Activated CD4-positive, alpha-beta memory T cell treated with anti-CD3 and anti-CD28 coated beads for 36 hours (primary cell): ENCODE measurements at places on chromosomes 5 and 9.

DNA sequence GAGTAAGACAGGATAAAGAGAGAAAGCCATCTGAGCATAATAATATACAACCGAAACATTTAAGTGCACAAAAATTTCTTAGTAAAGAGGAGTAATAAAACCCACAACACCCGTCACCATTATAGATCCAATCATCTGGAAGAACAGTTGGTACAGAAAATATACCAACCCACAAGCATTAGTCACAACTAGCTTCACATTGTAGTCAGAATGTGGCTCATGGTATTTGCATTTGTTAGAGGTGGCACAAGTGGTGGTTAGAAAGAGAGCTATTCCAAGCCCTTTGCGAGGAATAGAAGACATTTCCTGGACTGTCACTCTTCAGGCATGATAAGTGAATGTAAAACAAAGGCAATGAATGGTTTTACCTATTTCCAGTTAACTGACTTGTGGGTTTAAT, 677.5 kb upstream of the ST8SIA4 start:
- DNase-seq = no peak

DNA sequence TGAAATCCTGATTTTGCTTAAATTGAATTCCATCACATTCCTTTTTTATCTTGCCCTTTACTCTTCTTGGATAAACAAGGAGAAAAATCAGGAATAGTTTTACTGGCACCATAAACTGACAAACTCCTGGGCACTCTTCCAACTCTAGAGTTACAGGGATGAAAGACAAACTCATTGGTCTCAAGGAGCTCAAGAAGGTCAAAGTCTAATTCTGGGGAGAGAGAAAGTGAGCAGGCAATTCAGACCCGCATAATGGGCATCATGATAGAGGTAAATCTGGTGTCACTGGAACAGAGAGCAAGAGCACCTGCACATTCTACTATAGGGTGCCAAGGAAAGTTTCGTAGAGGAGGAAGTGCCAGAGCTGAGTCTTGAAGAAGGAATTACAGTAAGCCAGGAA, 64.8 kb downstream of the GRIN3A start:
- DNase-seq = no peak

DNA sequence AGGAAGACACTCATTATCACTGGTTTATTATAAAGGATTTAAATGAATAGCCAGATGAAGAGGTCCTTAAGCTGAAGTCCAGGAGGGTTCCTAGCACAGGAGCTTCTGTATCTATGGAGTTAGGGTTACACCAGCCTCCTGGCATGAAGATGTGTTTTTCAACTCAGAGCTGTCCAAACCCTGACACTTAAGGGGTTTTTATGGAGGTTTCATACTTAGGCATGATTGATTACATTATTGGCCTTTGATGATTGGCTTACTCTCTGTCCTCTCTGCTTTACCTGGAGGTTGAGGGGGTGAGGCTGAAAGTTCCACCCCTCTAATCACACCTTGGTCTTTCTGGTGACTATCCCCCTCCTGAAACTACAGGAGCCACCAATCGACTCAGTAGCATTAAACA, 84.9 kb upstream of the ZNF169 start:
- DNase-seq = no peak

DNA sequence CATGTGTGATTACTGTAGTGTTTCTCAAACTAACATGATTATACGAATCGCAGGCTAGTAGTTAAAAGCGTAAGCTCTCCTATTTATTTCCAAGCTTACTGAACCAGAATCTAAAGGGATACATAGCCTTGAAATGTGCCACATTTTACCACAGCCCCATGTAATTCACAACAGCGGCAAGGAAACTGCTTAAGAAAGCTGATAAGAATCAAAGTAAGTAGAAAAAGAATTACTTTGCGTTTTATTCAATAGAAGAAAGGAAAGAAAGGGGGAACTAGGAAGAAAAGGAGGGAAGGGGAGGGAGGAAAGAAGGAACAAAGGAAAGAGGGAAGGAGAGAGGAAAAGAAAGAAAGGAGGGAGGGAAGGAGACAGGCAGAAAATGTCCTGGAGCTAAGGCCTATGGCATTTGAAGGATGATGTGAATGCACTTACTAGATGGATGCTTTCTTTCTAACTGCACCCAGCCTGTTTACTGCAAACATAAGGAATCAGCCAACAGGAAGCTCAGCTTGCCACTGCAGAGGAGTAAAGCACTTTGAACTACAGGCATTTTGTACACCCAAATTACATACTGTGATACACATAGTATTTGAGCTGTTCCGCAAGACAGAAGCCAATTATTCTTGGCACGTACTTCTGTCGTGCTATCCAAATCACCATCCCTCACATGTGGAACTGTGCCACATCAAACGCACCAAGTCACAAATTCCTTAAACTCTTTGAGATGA, 521.7 kb downstream of the RAB3C start:
- no peak for DNase-seq

DNA sequence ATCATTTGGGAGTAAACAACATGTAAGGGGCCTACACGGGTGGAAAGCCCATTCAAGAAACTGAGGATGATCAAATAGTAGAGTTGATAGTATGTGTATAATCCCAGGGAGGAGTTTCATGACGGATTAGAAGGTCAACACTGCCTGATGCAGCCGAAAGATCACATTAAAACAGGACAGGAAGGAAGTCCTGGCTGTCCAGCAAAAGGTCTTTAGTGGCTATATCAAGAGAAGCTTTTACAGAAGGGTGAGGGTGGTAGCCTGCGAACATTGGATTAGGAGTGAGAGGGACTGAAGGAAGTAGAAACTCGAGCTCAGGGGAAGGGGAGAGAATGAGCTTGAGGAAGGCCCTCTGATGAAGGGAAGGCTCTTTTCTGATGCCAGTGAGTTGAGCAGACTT, 36.0 kb downstream of the DOCK8 start:
- DNase-seq = no peak

GRCh38 chr5:56737002-56737621, 78.2 kb upstream of the MAP3K1 start:
- peak; percentile 28 for DNase-seq

DNA sequence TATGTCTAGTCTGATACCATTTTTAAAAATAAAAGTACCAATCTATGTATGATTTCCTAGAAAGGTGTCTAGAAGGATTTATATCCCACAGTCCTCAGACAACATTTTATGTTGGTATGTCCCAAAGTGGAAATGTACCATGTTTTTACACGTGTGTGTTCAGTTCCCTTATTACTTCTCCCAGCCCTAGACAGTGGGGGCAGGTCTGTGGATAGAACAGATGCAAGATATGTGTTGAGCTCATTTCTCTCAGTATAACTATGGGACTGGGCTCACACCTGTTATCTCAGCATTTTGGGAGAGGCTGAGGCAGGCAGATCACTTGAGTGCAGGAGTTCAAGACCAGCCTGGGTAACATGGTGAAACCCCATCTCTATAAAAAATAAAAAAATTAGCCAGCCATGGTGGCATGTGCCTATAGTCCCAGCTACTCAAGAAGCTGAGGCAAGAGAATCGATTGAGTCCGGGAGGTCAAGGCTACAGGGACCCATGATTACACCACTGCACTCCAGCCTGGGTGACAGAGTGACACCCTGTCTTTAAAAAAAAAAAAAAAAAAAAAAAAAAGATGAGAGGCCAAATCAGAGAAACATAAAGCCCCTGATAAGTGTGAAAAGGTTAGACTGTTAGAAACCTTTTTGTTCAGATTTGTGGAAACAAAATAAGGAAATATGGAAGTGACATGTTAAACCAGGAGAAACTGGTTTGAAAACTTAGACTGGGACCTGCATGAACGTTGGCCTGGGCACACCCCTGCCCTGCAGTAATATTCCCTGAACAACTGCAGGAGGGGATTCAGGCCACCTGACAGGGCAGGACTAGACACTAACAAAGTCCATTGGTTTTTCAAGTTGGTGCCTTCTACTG, 7.4 kb upstream of the SLC2A8 start:
- no peak for DNase-seq

GRCh38 chr5:108578791-108579190, 168.9 kb upstream of the FER start:
- no peak for DNase-seq

DNA sequence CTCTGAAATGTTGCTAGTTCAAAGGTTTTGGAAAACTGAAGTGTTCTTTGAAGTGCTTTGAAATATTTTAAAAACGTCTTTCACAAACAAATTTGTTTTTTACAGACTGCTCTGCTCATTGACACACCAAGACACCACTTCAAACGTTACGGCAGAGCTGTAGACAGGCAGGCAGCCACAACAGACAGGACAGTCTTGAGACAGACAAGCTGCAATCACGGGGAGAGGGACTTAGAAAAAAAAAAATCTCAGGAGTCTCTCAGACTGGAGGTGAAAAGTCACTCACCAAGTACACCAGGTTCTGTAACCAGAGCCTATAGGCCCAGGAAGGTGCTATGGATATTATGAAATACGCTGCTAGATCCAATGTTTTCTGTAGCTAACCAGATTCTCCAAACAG, 135.4 kb downstream of the ISL1 start:
- no peak for DNase-seq

- DNase-seq = peak; percentile 10
These were observed 132.7 kb upstream of the POU5F2 start for GRCh38 chr5:93874080-93874479.

DNA sequence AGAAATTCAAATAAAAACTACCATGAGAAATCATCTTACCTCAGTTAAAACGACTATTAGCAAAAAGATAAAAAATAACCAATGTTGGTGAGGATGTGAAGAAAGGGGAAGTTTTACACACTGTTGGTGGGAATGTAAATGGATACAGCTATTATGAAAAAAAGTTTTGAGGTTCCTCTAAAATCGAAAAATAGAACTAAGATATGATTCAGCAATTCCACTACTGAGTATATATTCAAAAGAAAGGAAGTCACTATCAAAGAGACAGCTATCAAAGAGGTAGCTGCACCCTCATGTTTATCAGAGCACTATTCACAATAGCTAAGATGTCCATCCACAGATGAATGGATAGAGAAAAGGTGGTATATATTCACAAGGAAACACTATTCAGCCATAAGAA, 1888.4 kb downstream of the MAT2B start:
- DNase-seq = no peak

GRCh38 chr5:133385346-133385745, 227.0 kb downstream of the FSTL4 start:
- no peak for DNase-seq

DNA sequence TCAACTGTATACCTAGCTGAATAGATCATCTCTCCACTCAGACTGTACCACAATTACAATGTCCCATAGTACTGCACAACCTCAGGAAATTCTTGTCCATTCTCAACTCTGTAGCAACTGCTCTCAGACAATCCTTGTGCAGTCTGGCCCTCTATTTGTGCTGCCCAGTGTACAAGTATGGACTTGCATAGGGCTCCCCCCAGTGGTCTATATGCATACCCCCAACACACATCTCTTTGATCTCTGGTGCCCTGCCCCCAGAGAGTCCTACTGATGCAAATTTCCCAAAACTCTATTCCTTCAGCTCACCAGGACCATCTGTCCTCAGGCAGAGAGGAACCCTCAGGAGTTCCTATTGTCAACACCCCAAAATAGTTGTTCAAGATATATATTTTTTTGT, 205.3 kb downstream of the SLCO4C1 start:
- no peak for DNase-seq

GRCh38 chr5:114089259-114089658, 272.6 kb upstream of the KCNN2 start:
- DNase-seq = no peak

DNA sequence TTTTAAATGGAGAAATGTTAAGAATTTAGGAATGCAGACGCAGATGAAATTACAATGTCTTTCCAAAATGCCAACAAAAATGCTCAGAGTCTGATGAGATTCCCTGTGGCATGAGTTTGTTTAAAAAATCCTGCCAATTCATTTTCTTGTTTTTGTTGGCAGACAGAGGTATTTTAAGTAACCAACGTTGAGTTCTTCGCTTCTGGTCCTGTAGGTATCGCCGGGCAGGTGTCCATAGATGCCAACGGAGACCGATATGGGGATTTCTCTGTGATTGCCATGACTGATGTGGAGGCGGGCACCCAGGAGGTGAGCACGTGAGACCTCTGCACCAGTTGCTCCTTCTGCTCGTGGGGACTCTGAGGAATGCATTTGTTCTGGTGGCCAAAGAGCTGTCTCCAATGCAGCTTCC, 69.4 kb downstream of the NPR3 start:
- DNase-seq = no peak

GRCh38 chr9:79123415-79123814, 448.4 kb upstream of the TLE4 start:
- DNase-seq = no peak

- no peak for DNase-seq
These were observed 11.9 kb upstream of the GALNT10 start for GRCh38 chr5:154178661-154179060.

DNA sequence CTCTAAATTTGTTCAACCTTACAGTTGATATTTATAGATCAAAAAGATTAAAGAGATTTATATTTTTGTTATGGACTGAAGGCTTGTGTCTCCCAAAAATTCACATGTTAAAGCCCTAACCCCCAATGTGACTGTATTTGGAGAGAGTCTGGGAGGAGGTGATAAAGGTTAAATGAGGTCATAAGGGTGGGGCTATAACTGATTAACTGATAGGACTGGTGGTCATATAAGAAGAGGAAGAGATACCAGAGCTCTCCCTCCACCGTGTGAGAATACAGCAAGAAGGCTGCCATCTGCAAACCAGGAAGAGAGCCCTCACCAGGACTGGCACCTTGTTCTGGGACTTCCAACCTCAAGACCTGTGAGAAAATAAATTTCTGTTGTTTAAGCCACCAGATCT, 264.3 kb downstream of the ENC1 start:
- no peak for DNase-seq

DNA sequence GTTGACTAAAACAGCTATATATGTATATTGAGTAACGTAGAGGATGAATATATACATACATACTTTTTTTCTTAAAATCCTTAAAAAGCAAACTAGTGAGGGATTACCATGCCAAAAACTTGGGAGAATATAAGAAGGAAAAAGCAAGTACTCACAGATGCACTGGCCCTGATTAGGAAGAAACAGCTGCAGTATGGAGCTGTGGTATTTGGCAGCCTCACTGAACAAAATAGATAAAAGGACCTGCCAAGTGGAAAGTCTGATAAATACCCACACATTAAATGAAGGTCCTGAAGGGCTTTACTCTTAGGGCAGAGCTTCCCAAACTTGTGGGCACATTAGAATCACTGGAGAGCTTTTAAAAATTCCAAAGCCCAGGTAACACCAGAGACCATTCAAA, 80.6 kb downstream of the FEM1C start:
- no peak for DNase-seq
